Hematopoietic multipotent progenitor cell treated with erythropoietin and hydrocortisone succinate and interleukin-3 and kit ligand, for 4 days (in vitro differentiated cells): ENCODE measurements at places on chromosomes 7 and 10.

DNA sequence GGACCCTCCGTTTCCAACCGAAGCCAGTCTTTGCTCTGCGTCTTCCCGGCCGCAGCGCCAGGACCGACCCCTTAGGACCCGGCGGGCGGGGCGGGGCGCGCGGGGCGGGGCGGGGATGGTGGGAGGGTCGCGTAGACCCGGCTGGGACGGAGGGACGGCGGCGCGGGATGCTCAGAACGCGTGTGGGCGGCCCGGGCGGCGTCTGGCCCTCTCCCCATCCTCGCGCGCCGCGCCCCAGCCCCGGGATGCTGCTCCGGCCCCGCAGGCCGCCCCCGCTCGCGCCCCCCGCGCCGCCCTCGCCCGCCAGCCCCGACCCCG is at the start of gene UTF1:
TSS of gene UTF1 (plus strand) at position 174 of the 318 bp plus-strand sequence. CDS start at position 246, 72 bp downstream.
- DNase-seq: no peak

GRCh38 chr7:47523401-47523800 is 58.5 kb downstream of the TNS3 start:
- DNase-seq: no peak

- DNase-seq: no peak
Observed at GRCh38 chr7:106281585-106282318, 3.0 kb downstream of the NAMPT start.

DNA sequence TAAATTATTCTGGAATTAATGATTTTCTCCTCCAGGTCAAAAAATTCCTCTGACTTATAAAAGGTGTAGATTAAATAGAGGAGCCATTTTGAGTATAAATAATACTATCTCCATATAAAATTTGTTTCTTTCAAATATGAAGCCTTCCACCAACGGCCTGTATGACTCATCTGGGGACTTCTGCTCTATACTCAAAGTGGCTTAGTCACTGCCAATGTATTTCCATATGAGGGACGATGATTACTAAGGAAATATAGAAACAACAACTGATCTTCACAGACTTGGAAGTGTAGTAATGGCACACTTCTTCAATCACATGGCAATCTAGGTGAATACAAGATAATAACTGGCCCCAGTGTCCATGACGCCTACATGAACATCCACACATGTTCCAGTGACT is 335.6 kb upstream of the HGF start:
- DNase-seq: peak; percentile 1

- DNase-seq: no peak
Observed at GRCh38 chr10:116059320-116059719, 213.7 kb downstream of the GFRA1 start.

GRCh38 chr7:30980194-30980593 is 16.4 kb downstream of the GHRHR start:
- DNase-seq: no peak

- DNase-seq: no peak
Observed at GRCh38 chr7:111485701-111486380, 76.5 kb downstream of the IMMP2L start.

DNA sequence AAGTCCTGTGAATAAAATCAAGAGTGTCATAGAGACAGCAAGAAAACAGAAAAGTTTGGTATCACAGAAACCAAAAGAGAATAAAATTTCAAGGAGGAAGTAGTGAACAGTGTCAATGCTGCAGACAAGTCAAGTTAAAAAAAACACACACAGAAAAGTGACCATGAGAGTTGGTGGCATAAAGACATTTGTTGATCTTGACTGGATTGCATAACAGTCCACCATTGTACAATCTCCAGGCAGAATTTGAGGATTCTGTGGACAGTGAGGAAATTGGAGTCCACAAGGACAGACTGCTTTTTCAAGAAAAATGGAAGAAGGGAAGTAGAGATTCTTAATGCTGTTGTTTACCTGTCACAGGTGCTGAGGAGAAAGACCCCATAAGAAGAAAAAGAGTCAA is 412.5 kb downstream of the PLXDC2 start:
- DNase-seq: peak; percentile 6

- DNase-seq: peak; percentile 59
Observed at GRCh38 chr10:69573056-69573806, at the start of gene NEUROG3. Gene NEUROG3, minus strand, starts transcription at chr10:69573422. Its CDS starts 379 bp downstream, at chr10:69573043.

GRCh38 chr10:121854809-121855445 is 72.9 kb downstream of the ATE1 start:
- peak; percentile 79 for DNase-seq

- no peak for DNase-seq
Observed at GRCh38 chr7:4014346-4015050, 667.6 kb upstream of the FOXK1 start.

DNA sequence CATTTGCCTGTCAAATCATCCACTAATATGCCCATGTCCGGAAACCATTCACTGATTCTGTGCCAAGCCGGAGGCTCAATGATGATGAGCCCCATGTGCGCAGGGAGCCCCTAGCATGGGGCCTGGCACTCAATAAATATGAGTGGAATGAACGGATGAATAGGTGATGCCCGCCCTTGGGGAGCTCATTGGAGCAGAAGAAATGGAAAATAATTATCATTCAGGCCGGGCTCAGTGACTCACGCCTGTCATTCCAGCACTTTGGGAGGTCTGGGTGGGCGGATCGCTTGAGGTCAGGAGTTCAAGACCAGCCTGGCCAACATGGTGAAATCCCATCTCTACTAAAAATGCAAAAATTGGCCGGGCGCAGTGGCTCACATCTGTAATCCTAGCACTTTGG is 11.0 kb downstream of the RHBDD2 start:
- no peak for DNase-seq

DNA sequence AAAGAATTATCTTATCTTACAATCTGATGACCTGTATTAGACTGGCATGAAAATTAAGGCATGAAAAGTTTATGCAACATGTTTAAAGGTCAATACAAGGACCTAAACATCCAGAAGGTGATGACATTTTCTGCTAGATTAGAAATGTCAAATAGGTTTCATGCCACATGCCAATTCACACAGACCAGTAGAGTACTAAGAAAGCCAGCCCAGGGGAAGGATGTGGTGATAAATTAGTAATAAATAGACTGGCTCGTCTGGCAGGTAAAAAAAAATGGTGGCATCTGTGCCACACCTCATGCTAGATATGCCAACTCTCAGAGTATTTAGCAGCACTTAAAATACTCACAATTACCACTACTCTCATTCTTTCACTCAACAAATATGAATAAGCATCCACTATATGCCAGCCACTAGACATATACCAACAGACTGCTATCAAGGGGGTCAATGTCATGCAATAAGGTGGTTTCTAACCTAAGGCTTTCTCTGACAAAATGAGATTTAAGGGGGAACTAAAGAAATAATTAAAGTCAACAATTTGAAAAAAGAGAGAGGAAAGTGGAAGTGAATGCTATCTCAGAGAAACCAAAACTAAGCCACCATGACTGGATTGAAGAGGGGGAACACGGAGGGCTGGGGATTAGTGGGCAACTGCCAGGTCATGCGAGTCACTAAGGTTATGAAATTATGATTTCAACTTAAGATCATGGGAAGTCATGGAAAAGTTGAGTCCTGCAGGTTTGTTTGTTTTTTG is 83.5 kb downstream of the SGMS1 start:
- DNase-seq: peak; percentile 37

- no peak for DNase-seq
Observed at GRCh38 chr7:52539414-52539813, 496.0 kb upstream of the POM121L12 start.

DNA sequence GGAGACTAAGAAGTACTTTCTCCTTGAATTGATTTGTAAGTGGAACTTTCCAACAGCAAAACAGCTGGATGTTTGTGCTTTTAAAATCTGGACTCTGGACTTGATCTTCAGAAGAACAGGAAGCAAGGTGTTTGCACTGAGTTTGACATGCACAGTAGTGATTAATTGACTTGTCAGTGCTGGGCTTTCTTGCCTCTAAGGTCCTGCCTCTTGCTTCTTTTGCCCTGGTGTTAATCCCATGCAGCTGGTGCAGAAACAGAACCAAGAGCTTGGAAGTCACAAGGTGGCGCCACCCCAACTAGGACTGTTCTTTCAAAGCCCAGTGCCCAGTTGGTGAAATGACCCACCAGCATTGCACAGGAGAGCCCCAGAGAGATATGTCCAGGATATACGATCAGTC is 66.8 kb upstream of the SEPHS1 start:
- peak; percentile 39 for DNase-seq

DNA sequence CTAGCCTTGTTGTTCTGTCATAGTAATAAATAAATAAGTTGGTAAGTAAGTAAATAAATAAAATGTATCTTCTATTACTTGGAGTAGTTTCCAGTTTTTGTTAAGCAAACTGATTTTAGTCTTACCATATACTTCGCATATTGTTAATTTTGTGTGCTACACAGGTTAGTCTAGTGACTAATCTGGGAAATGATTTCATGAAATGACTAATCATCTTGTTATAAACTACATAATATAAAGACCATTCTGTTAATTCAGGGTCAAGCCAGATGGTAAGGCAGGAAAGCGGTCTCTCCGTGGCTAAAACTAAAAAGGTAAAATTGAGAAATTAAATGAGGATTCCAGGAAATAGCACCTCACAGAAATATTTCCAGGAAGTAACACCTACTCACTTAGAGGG is 58.5 kb upstream of the FOXP2 start:
- DNase-seq: no peak

DNA sequence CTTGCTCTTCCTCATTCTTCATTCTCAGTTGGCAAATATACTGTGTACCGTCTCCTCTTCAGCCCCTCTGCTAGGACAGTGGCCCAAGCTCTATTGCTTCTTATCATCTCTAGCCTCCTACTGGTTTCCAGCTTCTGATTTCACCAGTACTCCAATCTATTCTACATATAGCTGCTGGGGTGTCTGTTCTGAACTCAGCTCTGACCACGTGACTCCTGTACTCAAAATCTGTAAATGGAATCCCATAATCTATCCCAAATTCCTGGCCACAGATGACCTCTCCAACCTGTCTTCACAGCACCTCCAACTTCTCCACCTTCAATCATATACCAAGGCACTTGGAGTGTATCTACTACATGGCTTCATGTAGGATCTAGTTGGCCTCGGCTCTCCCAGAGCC is 152.9 kb downstream of the NRCAM start:
- no peak for DNase-seq

DNA sequence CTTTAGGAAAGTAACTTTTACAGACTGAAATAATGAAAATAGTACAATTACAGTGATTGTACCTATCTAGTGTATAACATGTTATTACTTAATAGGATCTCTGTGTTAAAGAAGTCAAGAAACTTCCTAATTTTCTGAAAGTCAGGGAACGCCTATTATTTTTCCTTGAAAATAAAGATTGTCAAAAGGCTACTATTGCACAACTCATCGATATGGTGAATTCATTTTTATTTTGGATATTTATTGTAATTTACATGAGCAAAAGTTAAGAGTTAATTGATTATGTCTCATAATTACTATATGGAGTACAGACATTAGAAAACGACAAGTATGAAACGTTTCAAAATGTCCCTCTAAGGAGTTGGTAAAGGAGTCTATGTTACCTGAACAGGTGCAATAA is 12.8 kb downstream of the MINDY3 start:
- DNase-seq: no peak

GRCh38 chr10:133072720-133073390 is 14.9 kb upstream of the ADGRA1 start:
- no peak for DNase-seq

- peak; percentile 87 for DNase-seq
Observed at GRCh38 chr10:35336084-35336831, at the start of gene CCNY. Gene CCNY, plus strand, starts transcription at chr10:35336509. Its CDS starts 545 bp downstream, at chr10:35337054.

GRCh38 chr10:1696106-1696505 is 41.2 kb downstream of the ADARB2 start:
- DNase-seq: no peak

- DNase-seq: peak; percentile 21
Observed at GRCh38 chr7:1767524-1767923, 97.4 kb downstream of the ELFN1 start.

- DNase-seq: no peak
Observed at GRCh38 chr10:15227611-15228372, 59.3 kb upstream of the NMT2 start.

DNA sequence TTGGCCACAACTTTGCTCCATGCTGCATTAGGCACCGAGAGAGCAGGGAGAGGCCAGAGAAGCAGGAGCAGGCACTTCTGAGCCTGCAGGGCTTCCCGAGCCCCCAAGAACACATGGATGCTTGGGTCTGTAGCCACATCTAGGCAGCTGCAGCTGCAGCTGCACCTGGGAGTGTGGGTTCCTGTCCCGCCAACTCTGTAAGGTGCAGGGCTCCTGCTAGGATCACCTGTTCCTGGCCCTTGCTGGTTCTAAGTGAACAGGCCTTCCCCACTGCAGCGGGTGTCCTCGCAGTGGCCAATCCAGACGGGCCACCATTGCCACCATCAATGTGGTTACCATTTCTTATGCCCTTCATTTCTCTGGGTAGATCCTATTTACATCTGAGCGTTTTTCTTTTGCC is 330.3 kb downstream of the AUTS2 start:
- no peak for DNase-seq

DNA sequence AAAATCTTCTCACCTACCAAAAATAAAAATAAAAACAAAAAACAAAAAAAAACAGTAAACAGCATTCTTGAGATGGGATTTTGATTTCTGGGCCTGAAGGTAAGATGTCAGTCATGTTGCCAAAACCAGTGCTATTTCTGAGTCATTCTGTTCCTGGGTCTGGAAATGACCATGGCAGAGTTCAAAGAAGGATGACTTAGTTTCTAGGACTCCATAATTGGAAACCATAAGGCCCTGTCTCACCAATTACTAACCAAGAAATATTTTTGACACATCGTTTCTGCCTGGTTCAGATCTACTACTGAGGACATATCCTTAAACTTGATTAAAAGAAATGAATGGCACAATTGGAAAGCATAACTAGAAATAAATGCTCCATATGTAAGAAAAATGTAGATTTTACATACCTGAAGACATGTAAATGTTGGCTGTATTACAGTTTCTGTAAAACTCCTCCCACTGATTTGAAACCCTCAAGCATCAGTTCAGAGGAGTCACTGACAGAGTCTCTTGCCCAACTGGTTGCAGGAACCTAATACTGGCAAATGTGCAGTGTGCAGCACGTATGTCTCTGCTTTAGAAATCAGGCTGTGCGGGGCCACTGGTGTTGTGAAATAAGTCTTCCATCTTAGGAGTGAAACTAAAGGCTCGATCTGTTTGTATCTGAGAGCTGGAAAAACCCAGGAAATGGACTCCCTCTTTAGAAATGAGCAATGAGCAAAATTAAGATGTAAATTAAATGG is 84.8 kb upstream of the EGR2 start:
- no peak for DNase-seq

GRCh38 chr10:70118196-70118595 is 14.4 kb downstream of the AIFM2 start:
- DNase-seq: no peak

DNA sequence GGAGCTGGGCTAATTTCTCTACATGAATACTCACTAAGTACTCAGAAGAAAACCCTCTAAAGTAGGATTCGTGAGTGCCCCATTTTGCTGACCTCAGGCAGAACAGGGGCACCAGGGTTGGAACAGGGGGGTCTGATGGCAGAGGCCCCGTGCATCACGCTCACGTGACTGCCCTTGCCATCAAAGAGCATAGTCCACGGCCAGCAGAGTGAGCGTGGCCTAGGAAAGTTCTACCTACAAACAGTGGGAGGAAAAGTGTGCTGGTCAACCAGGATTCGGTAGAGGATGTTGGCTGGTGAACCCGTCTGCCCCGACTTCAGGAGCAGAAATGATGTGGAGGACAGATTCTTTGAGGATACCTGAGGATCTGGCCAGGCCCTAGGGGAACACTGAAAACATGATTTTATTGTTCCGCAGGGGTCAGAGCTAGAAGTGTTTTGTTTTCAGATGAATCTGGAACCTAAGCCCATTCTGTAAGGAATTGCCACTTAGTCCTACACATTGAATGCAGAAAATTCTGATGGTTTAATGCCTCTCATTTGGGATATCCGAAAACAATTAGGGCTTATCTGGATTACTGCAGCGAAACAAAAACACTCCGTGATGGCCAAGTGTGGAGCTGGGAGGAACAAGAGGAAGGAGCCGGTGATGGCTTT is 138.8 kb upstream of the SHH start:
- DNase-seq: no peak
